ENCODE measurements at places on chromosomes 3 and 15.
A peak's percentile ranks its signal among the peaks of the same experiment; 100 is the strongest.

GRCh38 chr15:67109141-67110034, 44.0 kb downstream of the SMAD3 start:
- DNase-seq, result peak; percentile 46
- H3K4me1 ChIP-seq, result peaks cover 28% of the 10 kb centered on the region

DNA sequence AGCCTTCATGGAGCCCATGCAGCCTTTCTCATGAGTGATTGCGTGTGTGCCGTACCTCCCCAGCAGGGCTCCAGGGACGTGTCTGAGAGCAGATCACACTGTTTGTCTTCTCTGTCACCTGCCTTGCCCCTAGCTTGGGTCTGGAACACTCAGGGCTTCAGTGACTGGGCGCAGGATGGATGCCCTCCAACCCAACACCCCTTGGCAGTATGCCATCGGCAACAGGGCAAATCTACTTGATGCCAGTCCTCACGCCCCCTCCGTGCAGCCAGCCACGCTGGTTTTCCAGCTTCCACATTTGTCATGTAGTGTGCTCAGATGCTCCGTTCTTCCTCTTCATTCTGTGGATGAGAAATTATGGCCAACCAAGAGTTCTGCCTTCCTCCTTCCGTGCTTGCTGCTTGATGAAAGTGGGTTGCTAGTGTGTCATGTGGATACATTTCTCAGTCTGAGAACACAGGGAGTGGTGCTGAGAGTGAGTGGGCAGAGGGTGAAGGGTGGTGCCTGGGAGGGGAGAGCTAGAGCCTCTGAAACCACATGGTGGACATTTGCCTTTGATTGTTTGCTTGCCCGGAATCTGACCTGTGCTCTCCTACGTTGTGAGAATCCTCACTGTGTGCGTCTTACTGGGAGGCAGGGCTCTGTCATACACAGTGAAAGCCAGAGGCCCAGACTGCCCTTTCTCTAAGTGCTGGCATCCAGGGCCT, 97.2 kb downstream of the FAM43A start:
- no peak overlapping the region for H3K4me3 ChIP-seq
- no peak for DNase-seq
- H3K27me3 ChIP-seq, result no peaks in the 10 kb centered on the region
- no peak overlapping the region for H3K27ac ChIP-seq
- H3K4me1 ChIP-seq, result no peaks in the 10 kb centered on the region
- no peaks in the 10 kb centered on the region for H3K36me3 ChIP-seq

DNA sequence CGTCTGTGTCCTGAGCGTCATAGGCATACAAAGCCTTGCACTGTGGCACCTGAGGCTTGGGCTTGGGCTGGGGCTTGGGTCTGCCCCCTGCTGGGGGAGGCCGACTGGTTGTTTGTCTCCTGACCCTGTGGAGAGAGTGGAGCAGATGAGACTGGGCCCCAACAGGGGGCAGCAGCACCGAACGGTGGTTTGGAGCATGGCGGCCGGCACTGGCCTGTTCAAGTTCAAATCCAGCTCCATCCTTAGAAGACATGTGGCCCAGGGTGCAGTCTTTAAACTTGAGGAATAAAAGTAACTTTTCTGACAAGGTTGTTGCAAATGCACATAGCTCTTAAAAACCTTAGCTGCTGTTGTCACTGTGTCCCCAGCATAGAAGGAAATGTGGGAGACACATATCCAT, 33.3 kb downstream of the CCNB2 start:
- DNase-seq, result peak; percentile 65
- no peaks in the 10 kb centered on the region for H3K4me1 ChIP-seq
- H3K27me3 ChIP-seq, result no peaks in the 10 kb centered on the region
- H3K27ac ChIP-seq, result no peak overlapping the region
- no peaks in the 10 kb centered on the region for H3K36me3 ChIP-seq

DNA sequence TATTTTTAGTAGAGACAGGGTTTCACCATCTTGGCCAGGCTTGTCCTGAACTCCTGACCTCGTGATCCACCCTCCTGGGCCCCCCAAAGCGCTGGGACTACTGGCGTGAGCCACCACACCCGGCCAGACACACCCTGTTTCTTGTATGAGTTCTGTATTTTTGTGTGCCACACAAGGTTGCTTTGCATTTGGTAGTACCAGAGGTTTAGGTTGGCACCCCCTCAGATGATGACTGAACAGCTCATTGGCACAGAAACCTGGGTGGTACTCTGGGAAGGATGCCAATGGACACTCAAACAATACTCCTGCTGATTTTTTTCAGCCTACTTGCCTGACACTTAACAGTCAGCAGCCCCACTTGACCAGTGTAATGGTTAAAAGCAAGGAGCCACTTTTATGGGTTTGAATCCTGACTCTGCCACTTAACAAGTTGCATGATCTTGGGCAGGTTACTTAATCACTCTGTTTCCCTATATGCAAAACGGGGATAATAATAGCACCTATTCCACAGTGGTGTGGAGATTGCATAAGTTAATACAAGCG, 39.2 kb upstream of the BCL2A1 start:
- no peak overlapping the region for H3K27ac ChIP-seq
- no peak for DNase-seq
- no peaks in the 10 kb centered on the region for H3K4me1 ChIP-seq
- H3K36me3 ChIP-seq, result no peaks in the 10 kb centered on the region

- H3K4me3 ChIP-seq, result no peak overlapping the region
- no peak overlapping the region for H3K27ac ChIP-seq
- H3K36me3 ChIP-seq, result no peaks in the 10 kb centered on the region
- H3K4me1 ChIP-seq, result no peaks in the 10 kb centered on the region
- DNase-seq, result no peak
Observed at GRCh38 chr3:157810924-157811718, 295.1 kb downstream of the SHOX2 start.

DNA sequence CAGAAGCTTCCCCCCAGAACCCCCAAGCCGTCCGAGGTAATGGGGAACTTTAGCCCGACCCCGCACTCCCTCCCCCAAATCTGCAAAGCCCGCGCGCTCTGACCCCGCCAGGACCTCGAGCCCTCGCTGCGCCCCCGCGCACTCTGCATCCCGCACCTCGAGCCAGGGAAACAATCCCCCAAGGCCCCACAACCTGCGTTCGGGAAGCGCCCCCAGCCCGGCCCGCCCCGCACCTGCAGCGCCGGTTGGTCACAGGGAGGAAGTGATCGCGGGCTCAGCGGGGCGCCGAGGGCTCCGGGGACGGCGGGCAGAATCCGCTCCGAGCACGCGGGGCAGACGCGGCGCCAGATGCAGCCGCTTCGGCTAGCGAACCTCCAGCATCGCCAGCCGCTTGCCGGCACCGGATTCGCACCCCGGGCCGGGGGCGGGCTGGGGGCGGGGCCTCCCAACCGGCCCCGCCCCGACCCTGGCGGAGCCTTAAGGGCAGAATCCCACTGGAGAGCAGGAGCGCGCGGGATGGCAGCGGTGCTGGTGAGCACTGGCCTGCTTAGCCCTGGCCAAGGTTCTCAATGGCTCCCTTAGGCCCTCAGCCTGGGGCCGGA, at the start of gene CAMKV:
Gene CAMKV, minus strand, starts transcription at position 382 of the 602 bp plus-strand sequence. CDS start 7,518 bp downstream, outside the sequence.
- no peaks in the 10 kb centered on the region for H3K27me3 ChIP-seq
- no peaks in the 10 kb centered on the region for H3K36me3 ChIP-seq
- peaks cover 4% of the 10 kb centered on the region for H3K4me1 ChIP-seq
- H3K27ac ChIP-seq, result no peak within 1 kb of the TSS
- no peak within 1 kb of the TSS for H3K4me3 ChIP-seq
- DNase-seq, result peak; percentile 70

DNA sequence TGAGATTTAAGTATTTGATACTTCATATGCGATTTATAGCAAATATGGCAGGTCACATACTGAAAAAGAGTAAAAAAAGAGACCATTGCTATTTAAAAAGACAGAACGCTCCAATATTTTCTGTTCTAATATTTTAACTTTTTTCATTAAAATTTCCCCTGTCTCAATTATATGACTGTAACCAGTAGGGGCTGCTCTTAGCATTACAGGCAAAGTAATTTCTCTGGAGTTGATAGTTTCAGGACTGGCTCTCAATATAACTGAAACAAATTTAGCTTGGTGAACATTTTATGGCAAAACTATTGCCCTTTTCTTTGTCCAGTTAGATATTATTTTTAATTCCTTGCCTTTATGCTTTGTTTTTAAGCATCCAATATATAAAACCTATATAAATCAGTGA, 286.3 kb upstream of the ROBO2 start:
- no peaks in the 10 kb centered on the region for H3K4me1 ChIP-seq
- H3K36me3 ChIP-seq, result no peaks in the 10 kb centered on the region
- no peak for DNase-seq
